ENCODE measurements at places on chromosomes 4 and X.

DNA sequence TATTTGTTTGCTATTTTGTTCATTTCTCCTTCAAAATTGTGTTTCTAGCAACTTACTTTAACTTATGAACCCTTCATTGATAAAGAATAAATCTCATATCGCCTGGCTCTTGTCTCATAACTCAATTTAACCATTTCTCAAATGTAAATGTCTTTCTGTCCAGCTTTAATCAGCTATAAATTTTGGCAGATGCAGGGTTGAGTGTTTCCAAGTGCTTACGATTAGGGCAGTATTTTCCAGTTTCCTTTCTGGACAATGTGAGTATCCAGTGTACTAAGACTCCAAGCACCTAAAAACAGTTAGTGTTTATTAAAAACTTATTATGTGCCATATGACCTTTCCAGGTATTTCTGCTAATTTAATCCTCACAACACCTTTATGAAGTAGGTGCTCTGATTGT is 218.6 kb upstream of the GK2 start:
- no peak for DNase-seq

DNA sequence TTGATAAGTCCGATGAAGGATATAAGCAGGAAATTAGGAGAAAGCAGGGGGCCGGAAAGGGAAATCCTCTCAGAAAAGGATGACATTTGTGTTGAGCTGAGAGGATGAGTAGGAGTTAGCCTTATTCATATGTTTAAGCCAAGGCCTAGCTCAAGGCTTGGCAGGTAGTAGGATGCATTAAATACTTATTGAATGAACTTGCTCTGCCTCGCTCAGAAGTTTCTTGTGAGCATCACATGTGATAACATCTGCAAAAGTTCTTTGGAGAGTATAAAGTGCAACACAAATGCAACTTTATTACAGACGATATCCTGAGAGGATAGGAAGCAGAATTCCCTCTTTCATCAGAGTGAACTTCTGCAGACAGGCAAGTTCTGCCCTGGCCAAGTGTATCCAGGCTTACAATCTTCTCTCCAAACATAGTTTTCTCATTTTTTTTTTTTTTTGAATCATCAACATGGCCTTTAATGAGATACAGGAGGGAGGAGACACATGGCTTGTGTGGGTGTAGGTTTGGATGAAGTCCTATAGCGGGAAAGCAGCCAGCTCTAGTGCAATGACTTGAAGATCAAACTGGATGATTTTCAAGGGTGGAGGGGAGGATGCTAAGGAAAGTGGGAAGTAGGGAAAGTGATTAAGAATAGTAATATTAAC is 48.1 kb downstream of the LUZP4 start:
- DNase-seq = no peak

DNA sequence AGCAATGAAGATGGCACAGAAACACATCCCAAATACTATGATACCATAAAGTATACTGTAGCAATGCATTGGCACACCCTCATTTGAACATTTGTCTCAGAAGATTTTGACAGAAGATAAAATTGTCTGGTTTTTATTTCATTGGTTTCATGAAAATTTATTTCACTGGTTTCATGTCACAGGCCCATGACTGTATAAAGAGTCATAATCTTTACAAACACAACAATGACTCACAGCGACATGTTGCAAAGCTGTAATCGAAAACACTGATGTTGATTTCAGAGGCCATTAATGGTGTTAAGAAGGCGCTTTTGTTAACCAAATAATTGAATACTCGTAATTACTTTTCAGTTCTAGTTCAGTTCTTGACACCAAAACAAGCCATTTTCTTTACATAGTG is 8.1 kb upstream of the DTHD1 start:
- DNase-seq = no peak

- peak; percentile 11 for DNase-seq
Measured at GRCh38 chrX:72003811-72004750, 93.4 kb downstream of the NHSL2 start.

- no peak for DNase-seq
Measured at GRCh38 chr4:77854431-77855111, 8.1 kb upstream of the MRPL1 start.

DNA sequence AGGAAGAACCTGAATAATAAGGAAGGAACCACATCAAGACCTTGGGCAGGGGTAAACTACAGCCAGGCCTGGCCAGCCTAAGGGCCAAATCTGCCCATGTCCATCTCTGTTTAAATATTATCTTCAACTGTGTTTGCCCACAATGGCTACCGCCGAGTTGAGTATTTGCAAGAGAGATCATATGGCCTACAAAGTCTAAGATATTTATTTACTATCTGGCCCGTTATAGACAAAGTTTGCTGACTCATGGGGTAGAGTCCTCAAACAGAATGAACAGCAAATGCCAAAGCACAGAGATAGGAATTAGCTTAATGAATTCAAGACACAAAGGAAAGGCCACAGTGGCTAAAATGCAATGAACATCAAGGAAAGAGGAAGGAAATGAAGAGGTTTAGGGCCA is 44.8 kb downstream of the RPS6KA3 start:
- DNase-seq = no peak

- DNase-seq = no peak
Measured at GRCh38 chr4:168830777-168831512, 179.1 kb downstream of the CBR4 start.

GRCh38 chr4:142449771-142450373 is 396.2 kb downstream of the INPP4B start:
- no peak for DNase-seq

DNA sequence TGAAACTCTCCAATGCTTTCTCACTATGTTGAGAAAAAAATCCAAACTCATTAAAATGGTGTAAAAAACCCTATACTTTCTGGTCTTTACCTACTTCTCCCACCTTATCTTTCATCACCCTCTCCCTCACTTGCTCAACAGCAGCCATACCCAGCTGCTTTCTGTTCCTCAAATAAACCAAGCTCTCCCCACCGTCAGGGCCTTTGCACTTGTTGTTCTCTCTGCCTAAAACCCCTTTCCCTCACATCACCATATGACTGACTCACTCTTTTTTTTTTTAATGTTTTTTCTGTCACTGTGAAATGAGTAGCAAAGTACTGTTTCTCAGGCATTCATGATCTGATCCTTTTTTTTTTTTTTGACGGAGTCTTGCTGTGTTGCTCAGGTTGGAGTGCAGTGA is 122.3 kb upstream of the TMEM164 start:
- DNase-seq = no peak

GRCh38 chr4:57100979-57101651 is 9.1 kb downstream of the IGFBP7 start:
- DNase-seq = no peak

- no peak for DNase-seq
Measured at GRCh38 chr4:7766661-7767345, 172.9 kb downstream of the AFAP1 start.

GRCh38 chr4:99207069-99207743 is 11.8 kb downstream of the ADH6 start:
- DNase-seq = no peak

DNA sequence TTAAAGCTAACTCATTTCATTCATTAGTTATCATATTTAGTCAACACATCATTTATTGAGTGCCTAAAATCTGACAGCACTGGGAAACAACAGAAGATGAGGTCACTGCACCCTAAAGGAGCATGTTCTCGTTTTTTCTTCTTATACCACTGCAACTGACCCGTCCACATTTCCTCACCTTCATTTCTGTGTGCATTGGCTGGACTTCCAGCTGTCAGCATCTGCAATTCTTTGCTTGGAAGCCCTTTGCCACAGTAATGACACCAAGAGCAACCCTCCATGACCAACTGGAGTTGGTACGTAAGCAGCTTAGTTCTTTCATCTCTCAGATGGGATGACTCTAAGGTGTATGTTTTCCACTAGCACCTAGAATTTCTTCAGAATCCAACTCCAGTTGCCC is 13.2 kb downstream of the SHROOM3 start:
- no peak for DNase-seq

DNA sequence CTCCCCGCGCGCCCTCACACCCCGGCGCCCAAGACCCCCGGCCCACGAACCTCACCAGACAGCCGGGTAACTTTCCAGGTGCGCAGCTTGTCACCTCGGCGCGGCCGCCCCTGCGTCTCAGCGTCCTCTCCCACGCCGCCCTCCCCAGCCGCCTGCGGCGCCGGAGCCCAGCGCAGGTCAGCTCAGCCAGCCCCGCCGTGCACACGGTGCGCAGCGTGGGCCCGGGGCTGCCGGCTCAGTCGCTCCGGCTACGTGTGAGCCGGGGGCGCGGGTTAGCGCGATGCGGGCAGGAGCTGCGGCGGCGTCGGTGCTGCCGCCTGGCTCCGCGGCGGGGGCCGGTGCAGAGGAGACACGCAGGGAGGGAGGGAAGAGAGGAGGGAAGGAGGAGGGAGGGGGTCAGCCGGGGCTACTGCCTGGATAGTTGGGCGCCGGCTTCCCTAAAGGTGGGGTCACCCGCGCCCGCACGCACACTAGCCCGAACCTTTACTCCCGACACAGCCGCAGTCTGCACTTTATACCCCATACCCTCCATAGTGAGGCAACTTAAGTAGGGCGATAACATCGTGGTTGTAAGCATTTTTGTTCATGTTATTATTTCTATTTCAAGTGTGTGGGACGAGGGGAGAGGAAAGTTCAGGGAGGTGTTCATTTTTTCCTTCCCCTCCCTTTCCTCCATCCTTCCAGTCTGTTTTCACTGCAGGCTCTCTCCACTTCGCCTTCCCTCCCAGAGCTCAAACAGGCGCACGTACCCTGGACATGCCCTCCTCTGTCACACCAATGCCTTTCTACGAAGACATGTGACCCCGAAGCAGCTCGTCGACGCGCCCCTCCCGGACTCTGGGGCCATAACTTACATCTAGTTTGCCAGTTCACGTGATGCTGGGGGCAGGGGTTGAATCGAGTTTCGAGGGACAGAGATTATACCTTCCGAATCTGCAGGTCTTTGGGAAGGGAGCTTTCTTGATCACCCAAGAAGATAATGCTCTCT is at the start of gene PRKG2:
Gene PRKG2 (minus strand): TSS at position 342 of the 988 bp plus-strand sequence. CDS start 10,175 bp downstream, outside the sequence.
- peak; percentile 18 for DNase-seq

DNA sequence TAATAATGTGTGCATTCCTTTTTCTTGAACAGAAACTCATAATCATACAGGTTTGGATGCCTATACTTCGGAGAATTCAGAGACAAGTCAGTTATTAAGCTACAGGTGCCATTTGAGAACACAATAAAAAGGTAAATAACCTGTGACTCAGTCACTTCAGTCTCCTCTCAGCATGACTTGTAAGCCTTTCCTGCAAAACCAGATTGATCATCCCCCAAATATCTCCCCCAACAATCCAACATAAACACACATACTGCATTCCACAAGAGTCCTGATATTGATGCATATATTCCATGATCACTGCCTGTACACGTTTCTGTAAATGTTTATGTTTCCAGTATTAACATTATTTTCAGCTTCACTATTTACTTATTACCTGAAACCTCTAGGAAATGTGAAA is 110.8 kb downstream of the PWWP3B start:
- DNase-seq = no peak

DNA sequence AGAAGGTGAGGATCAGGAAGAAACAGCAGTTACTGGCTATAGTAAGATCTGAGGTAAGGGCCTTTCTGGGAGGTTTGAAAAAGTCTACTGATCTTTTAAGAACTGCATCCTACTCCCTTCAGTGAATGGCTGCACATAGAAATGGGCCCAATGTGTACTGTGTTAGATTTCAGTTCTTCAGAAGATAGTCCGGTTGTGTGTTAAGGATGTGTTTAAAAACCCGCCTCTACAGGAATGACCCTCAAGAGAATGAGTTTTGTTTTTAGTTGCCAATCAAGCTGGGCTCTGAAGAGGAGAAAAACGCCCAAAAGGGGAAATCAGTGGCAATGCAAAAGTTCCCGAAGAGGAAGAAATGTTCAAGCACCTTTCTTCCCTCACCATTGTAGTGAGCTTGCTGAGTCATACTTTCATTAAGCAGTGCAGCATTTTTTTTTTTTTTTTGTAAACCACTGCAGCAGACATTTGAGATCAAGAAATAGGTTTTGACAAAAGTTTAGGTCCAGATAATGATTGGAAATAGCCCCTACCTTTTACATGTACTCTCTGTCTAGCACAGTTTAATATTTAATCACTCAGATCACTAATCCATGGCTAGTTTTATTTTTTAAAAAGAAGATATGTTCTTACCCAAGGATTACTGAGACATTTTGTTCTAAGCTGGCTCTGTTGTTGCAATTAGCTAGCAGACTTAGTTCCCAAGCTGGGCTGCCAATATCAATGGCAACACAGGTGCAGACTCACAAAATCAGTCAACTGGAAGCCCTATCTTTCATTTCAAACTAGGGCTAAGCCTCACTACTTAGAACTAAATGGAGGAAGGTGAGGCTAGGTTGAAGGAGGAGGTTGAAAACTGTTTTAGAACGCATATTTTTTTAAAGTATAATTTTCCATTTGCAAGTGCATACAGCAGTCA is 7.0 kb upstream of the TRPC5OS start:
- no peak for DNase-seq

DNA sequence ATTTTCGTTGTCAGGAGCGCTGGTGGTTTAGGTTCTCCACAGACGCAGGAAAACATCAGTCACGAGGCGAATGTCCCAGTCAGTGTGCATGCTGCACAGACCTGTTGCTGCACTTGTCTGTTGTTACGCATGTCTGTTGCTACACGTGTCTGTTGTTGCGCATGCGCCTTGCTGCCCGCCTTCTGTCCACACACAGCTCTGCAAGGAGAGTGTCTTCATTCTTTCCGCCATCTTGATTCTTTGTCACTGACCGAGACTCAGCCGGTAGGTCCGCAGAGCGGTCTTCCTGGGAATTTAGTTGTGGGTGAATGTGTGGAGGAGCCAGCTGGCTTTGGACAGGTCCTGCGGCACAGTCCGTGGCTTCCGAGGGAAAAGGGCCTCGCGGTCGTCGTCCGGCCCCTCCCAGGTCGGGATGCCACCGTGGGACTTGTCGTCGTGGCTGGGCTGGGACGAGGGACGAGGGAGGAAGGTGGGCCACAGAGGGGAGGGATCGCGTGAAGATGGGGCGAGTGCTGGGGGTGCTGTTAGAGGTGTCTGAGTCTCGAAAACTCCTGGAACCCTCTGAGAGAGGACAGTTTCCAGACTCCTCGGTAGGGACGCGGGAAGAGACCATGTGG is at the start of gene PAGE2B:
Gene PAGE2B (plus strand): TSS at position 180 of the 617 bp plus-strand sequence. CDS start 1,012 bp downstream, outside the sequence.
- DNase-seq = no peak

- no peak for DNase-seq
Measured at GRCh38 chr4:1470816-1471442, 64.7 kb upstream of the NKX1-1 start.

GRCh38 chr4:123233136-123233768 is 163.3 kb upstream of the SPRY1 start:
- DNase-seq = no peak

GRCh38 chrX:153869473-153870287 is 16.3 kb downstream of the L1CAM start:
- DNase-seq = no peak
